Activated CD4-positive, alpha-beta memory T cell treated with anti-CD3 and anti-CD28 coated beads, Interleukin-2, amount 10 ng/mL, durations not matched to agents 7 days and 5 days (primary cell): ENCODE measurements at places on chromosomes 3 and 15. TPM values are rescaled to one million over a fixed set of nuclear protein-coding genes. Genes with fewer than 3 reads are reported as not detected.

The MGLL gene
- total RNA-seq: 1.5 TPM

The ROPN1 gene
- not detected for total RNA-seq

The SH2D7 gene
- total RNA-seq: not detected

The CLDN1 gene
- not detected for total RNA-seq

The WDR72 gene
- total RNA-seq: not detected

The PFN2 gene
- 0.58 TPM for total RNA-seq

The MBD4 gene
- total RNA-seq: 47.4 TPM

The XYLB gene
- total RNA-seq: 3.2 TPM

The SETD5 gene
- 111 TPM for total RNA-seq

The ANKUB1 gene
- total RNA-seq: not detected

The CD96 gene
- 338 TPM for total RNA-seq

The RASGRF1 gene
- not detected for total RNA-seq

The SLC38A3 gene
- not detected for total RNA-seq

The GRIP2 gene
- total RNA-seq: 0.08 TPM

The CCR5 gene
- 80.2 TPM for total RNA-seq

The BCHE gene
- not detected for total RNA-seq

The PLA2G4F gene
- not detected for total RNA-seq

The LRRIQ4 gene
- not detected for total RNA-seq

The PLA2G4D gene
- total RNA-seq: not detected

The VEPH1 gene
- not detected for total RNA-seq

The ZFYVE19 gene
- 27.2 TPM for total RNA-seq

The MRAS gene
- total RNA-seq: not detected

The SLC28A2 gene
- total RNA-seq: not detected

The GOLGA8R gene
- total RNA-seq: 3.5 TPM

The FANCD2OS gene
- not detected for total RNA-seq

The ATRIP gene
- 15.2 TPM for total RNA-seq

The ITPKA gene
- 0.30 TPM for total RNA-seq

The GP9 gene
- total RNA-seq: not detected

The GALNT15 gene
- not detected for total RNA-seq

The GCNT3 gene
- not detected for total RNA-seq

The KBTBD12 gene
- not detected for total RNA-seq

The CORO2B gene
- not detected for total RNA-seq

The FILIP1L gene
- total RNA-seq: 2.0 TPM

The GOLGA8Q gene
- total RNA-seq: 2.4 TPM

The FAM81A gene
- total RNA-seq: 0.08 TPM

The FOXL2 gene
- total RNA-seq: not detected

The IGSF11 gene
- total RNA-seq: 0.38 TPM

The INSYN1 gene
- total RNA-seq: not detected

The MRPS25 gene
- 35.0 TPM for total RNA-seq

The PRR20G gene
- not detected for total RNA-seq

The ADAMTSL3 gene
- total RNA-seq: not detected

The PLA2G4E gene
- total RNA-seq: not detected

The WNT5A gene
- total RNA-seq: not detected

The LMAN1L gene
- 0.48 TPM for total RNA-seq

The ACTRT3 gene
- total RNA-seq: 0.58 TPM

The PGBD4 gene
- total RNA-seq: 3.1 TPM

The SEMA3B gene
- 0.55 TPM for total RNA-seq
